ENCODE measurements at places on chromosomes 1 and 21.

GRCh38 chr1:26994020-26994786, 711 bp downstream of the TRNP1 start:
- no peak for DNase-seq

DNA sequence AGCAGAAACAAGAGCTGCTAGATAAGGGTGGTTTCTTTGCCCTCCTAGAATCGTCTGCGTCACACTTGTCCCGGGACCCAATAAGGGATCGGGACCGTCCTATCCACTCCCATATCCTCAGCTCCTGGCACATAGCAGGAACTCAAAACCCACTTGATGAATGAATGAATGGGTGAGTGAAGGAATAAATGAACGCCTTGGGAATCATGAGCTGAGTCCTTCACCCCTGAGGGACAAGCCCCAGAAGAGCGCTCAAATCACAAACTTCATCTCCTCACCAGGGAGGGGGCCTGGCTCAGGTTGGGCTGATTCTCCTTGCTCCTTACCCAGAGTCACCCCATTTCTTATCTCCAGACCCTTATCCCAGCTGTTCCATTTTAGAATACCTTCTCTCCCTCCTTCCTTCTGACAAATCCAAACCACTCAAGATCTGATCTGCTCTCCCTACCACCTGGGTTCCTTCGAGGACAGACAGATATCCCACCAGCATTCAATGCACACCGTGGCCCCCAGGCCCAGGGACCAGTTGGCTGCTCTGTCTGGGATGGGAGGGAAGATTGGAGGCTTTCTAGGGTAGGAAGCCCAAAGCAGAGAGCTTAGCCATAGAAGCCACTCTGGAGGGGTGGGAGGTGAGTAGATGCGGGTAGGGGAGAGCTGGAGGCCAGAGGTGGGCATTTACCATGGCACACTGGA, 643 bp upstream of the MOB3C start:
- no peak for DNase-seq

DNA sequence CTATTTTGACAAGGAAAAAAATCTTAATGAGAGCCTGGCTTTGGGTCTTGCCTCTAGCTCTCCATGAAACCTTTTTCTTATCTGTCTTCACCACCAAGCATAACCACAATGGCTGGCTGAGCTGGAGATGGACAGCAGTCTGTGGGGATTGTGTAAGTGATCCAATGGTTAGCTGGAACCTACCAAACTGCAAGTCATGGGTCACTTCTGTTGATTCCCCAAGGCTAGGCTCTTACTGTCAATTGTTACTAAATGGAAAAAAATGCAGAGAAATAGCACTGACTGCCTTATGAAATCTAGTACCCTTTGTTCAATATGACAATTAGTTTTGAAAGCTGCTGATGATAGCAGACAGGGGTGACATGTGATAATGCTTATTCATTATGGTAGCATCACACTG, 359.0 kb downstream of the ST6GALNAC3 start:
- no peak for DNase-seq

DNA sequence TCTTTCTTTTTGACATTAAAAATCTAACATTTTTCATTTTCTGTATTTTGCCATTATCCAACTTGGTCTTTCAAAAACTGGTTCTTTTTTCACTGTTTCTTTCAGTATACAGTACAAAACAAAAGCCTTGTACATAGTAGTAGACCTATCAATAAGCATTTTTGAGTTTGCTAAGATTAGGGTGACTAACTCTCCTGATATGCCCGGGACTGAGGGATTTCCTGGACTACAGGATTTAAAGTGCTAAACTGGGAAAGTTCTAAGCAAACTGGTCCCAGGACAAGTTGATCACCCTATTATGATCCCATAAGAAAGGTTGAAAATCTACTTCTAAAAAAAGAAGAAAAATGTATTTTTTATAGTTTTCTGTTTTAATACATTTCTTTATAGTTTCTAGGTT, 120.9 kb downstream of the USP25 start:
- DNase-seq, result no peak

- no peak for DNase-seq
Observed at GRCh38 chr1:220880362-220880670, 1.1 kb downstream of the HLX start.

DNA sequence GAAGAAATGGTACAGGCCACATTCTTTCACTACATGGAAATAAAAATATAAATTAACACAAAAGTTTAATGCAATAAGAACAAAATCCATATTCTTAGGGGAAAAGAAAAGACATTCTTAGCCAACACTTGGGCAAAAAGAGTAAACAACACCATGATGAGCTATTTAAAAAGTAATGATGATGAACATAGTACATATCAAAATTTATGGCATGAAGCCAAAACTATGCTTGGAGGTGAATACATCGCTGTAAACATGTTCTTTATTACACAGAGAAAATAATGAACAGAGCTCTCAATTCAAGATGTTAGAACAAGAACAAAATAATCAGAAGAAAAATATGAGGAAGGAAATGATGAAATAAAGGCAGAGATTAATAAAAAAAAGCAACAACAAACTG, 158.2 kb downstream of the ZSCAN20 start:
- DNase-seq, result no peak

DNA sequence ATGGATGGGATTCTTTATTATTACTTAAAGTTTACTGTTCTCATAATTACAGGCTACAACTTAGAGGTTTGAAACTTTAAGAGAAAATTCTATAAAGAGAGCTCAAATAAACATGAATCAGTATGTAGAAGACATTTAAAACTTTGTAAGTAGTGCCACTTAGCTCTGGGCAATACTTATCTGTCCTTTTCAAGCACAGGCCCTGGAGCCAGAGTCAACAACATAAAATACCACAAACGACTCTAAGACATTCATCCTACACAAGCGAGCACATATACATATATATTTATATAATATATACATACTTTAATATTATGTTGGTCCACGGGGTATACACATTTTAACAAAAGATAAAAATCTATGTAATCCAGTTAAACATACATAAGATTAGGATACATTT, 24.1 kb upstream of the TTC39A start:
- DNase-seq, result no peak

GRCh38 chr1:222239130-222239529, 308.8 kb downstream of the HHIPL2 start:
- no peak for DNase-seq

DNA sequence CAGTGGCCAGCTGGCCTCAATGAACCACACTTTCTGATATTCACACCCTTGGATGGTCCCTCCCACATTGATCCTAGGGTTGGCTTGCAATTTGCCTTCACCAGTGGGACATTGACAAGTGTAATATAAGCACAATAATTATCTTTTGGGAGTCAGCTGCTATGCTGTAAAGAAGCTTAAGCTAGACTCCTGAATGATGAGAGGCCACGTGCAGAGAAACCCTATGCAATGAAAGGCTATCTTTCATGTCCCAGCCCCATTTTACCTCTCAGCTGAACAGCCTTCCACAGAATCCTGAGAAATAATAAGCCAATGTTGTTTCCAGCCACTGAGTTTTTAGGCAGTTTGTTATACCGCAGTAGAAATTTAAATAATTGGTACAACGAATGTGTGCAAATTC, 11.1 kb upstream of the C8A start:
- DNase-seq, result no peak

- no peak for DNase-seq
Observed at GRCh38 chr21:43600642-43601402, 58.5 kb downstream of the HSF2BP start.

DNA sequence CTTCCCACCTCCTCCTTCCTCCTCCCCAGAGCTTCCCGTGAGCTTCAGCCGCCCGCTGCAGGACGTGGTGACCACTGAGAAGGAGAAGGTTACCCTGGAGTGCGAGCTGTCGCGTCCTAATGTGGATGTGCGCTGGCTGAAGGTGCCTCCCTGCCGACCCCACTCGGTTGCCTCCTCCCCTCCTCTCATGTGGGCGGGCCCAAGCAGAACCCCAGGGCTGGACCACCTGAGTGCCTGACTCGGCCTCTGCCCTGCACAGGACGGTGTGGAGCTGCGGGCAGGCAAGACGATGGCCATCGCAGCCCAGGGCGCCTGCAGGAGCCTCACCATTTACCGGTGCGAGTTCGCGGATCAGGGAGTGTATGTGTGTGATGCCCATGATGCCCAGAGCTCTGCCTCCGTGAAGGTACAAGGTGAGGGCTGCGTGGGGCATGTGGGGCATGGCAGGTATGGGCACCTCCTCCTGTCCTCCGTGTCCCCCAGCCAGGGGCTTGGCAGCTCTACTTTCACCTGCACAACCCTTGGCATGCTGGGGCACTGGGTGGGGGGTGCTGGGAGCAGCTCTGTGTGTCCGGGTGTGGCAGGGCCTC, 69.2 kb downstream of the OBSCN start:
- DNase-seq, result no peak

DNA sequence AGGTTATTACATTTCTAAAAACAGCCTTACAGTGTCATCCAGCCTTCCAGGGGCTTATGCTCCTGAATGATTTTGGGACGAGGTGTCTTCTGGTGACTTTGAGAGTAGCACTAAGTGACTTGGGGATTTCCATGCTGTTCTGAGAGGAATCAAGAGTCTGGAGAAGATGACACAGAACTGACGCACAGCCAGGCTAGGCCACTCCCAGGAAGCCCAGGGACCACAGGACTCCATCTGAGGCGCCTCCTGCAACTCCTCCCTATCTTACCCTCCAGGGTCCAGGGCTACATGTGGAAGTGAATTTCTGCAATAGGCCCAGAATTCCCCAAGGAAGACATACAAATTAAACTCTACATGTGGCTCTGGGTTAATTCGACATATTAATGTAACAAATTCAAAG, 92.5 kb downstream of the SLC25A24 start:
- DNase-seq, result no peak

GRCh38 chr1:65564493-65564892, 144.0 kb downstream of the LEPR start:
- no peak for DNase-seq

DNA sequence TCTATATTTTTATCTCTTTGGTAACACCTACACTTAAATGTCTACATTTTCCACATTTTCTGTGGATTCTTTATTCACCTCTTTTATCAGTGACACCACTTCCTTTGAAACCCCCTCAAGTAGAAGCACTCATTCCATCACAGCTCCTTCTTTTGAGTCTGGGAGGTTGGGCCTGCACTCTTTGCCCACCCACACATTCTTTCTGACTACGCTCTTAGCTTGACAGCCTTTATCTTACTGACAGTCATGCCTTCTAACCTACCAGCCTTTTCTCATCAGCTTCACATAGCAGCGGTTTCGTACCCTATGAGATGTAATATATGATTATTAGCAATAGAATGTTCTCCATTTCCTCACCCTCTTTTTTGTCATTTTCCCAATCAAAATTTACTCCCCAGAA, 151.9 kb downstream of the TNFSF18 start:
- DNase-seq, result no peak

- DNase-seq, result no peak
Observed at GRCh38 chr21:32918478-32919120, 107.1 kb upstream of the OLIG2 start.

GRCh38 chr1:224488806-224489499, 54.4 kb upstream of the WDR26 start:
- DNase-seq, result no peak

GRCh38 chr1:205344066-205344928, 12.4 kb downstream of the KLHDC8A start:
- DNase-seq, result no peak

- peak; percentile 34 for DNase-seq
Observed at GRCh38 chr1:78047106-78047505, 1.3 kb downstream of the GIPC2 start.

DNA sequence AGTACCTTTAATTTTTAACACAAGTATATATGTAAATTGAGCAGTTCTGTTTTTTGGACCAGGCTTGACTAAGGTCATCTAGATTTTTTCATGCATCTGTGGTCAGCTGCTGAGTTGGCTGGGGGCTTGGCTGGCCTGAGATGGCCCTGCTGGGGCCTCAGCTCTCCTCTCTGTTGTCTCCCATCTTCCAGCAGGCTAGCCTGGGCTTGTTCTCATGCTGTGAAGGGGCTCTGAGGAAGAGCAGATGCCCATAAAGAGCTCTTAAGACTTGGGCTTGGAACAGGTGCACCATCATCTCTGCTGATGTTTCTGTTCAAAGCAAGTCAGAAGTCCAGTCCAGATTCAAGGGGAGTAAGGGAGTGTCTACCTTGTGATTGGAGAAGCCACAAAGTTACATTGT, 51.2 kb upstream of the TNR start:
- no peak for DNase-seq

- no peak for DNase-seq
Observed at GRCh38 chr1:18998016-18998724, 41.7 kb upstream of the IFFO2 start.

DNA sequence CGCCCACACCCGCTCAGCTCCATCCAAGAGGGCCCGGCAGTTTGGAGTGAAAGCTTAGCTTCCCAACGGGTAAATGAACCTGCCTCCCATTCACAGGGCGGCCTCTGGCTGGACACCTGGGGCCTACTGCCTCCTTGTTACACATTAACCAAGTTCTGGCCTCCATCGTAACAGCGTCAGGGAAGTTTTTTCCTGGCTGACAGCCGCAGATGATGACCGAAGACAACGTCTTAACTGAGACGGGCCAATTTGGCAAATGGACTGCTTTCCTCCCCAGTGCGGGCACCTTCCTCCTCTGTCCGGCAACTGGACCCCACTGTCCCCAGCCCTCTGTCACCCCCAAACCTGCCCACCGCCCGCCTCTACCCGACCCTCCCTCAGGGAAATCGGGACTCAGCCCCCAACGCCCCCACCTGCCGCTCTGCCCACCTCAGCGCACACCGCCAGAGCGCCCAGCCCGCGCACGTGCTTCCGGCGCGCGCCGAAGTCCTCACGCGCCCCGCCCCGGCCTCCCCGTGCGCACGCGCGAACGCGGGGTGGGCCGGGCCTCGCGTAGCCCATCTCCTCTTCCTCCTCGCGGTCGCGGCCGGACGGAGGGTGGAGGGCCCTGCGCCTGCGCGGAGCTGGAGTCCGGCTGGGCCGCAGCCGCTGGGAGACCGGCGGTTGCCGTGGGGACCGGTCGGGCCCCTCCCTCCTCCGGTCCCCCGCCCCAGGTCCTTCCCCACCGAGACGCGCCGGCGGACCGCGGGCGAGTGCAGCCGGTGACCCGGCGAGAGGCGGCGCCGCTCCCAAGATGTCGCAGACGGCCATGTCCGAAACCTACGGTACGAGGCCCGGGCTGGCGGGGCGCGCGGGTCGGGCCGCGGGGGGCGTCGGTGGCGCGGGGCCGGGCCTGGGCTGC, at the start of gene RAB4A:
Gene RAB4A, plus strand, starts transcription at position 565 of the 901 bp plus-strand sequence. Its CDS starts 229 bp downstream, at position 794.
- DNase-seq, result peak; percentile 90

GRCh38 chr1:71001624-71002023, 46.0 kb downstream of the PTGER3 start:
- no peak for DNase-seq

- no peak for DNase-seq
Observed at GRCh38 chr1:170017478-170017877, 57.0 kb downstream of the KIFAP3 start.

DNA sequence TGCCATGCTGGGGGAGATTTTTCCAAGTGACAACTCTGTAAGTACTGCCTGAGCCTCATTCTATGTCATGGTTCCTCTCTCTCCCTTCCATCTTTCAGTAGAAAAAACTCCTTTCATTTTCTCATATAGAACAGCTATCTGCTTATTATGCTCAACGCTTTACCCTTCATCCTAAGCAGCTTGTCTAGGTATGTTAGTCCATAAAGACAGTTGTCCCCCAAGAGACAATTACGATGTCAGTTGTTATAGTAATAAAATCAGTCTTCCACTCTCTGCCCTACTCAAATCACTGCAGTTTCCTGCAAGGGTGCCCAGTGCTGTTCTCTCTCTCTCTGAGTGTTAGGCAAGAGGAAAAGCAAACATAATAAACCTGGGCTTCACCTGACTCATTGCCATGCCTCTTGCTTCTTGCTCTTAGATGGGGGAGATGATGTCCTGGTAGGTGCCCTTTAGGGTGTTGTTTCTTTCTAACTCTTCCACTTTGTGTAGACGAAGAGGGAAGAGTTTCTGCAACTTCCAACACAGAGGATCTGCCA, 59.4 kb downstream of the PAPPA2 start:
- no peak for DNase-seq

- DNase-seq, result no peak
Observed at GRCh38 chr1:7954683-7955082, 6.8 kb upstream of the PARK7 start.
